Stimulated activated CD4-positive, alpha-beta T cell treated with anti-CD3 and anti-CD28 coated beads, Interleukin-2, amount 100 ng/mL, for 48 hours (primary cell): ENCODE measurements at places on chromosomes 3 and 15.

DNA sequence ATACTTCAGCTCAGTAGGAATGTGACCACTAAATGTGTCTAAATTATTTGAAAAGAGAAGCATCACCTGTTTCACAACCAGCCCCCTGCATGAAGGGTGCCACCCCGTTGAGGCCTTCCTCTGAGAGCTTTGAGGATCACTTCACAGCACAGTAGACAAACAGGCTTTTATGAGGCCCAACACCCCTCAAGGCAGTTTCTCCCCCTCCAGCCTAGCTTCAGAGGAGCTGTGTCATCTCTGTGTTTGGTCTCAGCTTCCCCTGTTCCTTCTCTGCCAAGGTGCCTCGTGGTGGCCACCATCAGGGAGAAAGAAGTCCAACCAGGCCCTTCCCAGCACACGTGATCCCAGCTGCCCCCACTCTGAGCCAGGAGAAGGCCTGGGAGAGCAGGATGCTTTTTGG lies 21.6 kb upstream of the DUSP7 start:
- DNase-seq: no peak

DNA sequence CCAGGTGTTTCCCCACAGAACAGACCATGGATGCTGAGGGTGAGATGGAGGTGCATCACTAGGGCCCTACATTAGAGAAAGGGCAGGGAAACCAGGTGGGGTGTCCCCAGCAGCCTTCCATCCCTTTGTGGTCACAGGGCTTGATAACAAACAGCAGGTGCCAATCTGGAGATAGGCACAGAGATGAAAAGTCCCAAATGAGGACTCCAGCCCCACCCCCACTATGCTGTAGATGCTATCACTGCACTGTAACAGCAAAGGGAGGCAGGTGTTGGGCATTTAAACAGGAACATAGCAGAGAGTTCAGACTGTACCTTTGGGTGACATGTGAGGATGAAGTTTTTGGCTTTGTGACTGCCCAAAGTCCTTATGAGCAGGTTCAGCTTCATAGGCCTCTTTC lies 21.4 kb downstream of the IL20RB start:
- DNase-seq: no peak

- no peak for DNase-seq
Observed at GRCh38 chr3:64445109-64445943, 220.1 kb upstream of the PRICKLE2 start.

DNA sequence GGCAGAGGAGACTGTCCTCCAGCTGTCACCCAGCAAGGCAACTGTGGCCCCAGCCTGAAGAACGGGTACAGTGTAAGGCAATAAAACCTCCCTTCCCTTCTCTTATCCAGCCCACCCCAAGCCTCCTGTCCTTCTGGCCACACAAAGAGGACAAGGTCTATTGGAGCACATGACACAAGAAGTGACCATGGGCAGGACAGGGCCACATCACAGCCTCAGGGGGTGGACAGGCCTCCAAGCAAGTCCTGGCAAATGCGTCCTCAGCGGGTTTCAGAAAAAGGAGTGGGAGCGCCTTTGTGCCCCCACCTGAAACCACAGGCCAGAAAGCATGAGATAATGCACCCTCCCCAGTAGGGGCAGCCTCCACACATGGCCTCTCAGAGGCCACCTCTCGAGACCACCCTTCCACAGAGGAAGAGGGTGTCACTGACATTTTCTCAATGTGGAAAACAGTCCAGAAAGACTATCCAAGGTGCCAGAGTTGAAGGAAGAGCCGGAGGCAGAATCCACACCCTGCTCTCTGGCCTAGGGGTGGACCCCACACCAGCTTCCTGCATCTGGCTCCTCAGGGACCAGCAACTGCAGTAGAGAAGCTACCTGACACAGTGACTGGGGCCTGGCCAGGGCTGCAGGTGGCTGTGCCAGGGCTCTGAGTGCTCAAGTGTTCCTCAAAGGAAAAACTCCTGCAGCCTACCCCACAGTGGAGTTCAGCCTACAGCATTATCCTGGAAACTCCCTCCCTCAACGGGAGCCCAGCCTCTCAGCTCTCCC lies 43.9 kb downstream of the CCDC12 start:
- DNase-seq: no peak

DNA sequence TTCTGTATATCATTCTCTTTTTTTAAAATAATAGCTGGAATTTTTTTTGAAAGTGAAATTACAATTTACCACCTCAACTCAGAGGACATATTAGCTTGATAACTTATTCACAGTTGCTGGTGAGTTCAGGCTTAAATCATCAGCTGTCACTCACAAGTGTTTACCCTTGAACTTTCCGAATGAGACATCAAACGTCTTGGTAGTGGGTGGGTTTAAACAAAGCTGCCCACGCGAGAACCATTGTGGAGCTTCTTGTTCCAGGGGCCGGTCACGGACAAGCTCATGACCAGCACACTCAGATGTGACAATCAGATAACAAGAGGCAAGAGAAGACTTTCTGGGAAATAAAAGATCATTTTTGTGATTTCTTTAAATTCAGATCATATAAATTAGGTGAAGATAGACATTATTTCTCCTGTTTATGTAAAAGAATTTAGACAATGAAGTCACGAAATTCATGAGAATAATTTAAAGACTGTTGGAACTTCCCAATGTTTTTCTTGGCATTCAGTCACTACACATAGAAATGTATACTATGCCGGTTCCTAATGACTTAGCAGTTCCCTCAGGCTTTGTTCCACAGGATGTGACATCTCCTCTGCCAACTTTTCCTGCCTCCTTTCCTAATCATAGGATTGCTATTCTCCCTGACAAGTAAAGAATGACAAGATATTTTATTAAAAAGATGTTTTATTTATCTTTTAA lies 29.3 kb downstream of the BTD start:
- no peak for DNase-seq

GRCh38 chr15:59680870-59681269 lies 8.2 kb downstream of the BNIP2 start:
- no peak for DNase-seq
